IPS-NIHi11 (cell line): ENCODE measurements at places on chromosomes 16 and 17.

DNA sequence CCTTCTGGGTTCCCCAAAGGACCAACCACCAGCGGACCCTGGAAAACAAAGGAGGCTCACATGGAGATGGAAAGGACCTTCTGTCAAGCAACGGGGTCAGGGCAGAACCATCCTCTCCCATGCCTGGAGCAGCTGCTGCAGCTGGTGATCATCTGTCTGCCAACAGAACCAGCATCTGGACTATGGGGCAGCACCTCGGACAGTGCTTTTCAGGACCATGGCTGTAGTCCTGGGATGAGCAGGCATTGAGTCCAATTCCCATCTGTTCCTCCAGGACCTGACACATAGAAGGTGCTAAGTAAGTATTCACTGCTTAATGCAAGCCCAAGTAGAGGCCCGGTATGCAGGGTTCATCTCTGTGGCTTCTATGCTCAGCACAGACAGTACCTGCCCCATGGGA is 304.7 kb downstream of the XYLT1 start:
- DNase-seq = peak; percentile 24

- no peak for DNase-seq
Observed at GRCh38 chr17:80940171-80941123, 51.2 kb upstream of the CHMP6 start.

GRCh38 chr16:20968765-20969164 is 68.2 kb downstream of the LYRM1 start:
- DNase-seq = no peak

- DNase-seq = no peak
Observed at GRCh38 chr16:65728652-65729051, 606.8 kb upstream of the CDH11 start.

GRCh38 chr16:11004351-11004750 is 60.0 kb downstream of the CLEC16A start:
- no peak for DNase-seq

- DNase-seq = no peak
Observed at GRCh38 chr17:44642834-44643233, 13.4 kb upstream of the MEIOC start.

DNA sequence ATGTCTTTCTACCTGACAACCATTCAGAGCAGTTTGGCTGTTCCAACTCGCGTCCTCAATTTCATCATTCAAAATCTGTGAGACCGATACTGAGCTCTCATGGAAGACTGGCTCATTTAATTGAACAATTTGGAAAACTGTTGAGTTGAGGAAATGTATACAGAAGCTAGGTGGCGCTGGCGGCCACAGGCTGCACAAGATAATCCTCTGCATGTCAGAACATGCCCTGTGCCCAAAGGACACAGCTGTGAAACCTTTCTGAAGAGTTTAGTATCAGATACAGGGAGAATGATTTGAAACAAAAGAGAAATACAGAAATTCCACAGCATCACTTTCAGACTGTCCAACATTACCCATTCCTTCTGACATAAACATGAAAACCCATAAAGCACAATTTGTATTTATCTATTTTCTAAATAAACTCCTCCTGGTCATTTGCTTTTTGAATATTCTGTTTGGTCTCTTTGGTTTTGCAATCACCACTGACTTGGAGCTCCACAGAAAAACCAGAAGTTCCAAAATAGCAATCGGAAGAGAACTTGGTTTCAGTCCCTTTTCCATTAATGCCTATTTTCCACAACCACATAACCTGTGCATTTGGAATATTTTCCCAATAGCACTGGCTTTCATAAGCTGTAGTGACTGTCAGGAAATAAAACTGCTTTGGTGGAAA is 192.8 kb downstream of the MAP2K6 start:
- DNase-seq = peak; percentile 65

- no peak for DNase-seq
Observed at GRCh38 chr16:64964126-64964540, 157.7 kb downstream of the CDH11 start.

DNA sequence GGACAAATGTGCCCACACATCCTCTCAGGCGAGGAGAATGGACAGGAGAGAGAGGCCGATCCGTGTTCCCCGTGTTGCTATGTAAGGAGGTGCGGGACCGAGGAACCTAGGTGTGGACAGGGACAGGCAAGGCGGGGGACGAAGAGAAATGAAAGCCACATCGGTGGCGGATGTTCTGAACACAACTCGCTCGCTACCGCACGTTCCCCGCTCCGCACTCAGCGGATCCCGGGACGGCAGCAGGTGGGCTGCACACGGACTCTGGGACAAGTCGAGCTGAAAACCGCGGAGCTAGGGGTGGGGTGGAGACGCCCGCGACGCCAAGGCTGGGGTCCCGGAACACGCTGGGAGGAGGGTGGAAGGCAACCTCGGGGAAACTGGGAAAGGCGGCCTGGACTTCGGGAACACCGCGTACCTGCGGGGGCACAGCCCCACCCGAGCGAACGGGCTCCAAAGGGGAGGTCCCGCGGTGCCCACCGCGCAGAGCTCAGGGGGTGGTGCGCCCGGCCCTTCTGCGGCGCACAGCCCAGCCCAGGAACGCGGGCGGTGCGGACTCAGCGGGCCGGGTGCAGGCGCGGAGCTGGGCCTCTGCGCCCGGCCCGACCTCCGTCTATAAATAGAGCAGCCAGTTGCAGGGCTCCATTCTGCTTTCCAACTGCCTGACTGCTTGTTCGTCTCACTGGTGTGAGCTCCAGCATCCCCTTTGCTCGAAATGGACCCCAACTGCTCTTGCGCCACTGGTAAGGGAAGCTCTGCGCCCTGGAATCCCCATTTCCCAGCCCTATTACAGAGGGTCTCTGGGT is at the start of gene MT1E:
MT1E (plus strand) TSS at position 642 of the 803 bp plus-strand sequence; CDS start at position 713, 71 bp downstream.
- DNase-seq = peak; percentile 67

DNA sequence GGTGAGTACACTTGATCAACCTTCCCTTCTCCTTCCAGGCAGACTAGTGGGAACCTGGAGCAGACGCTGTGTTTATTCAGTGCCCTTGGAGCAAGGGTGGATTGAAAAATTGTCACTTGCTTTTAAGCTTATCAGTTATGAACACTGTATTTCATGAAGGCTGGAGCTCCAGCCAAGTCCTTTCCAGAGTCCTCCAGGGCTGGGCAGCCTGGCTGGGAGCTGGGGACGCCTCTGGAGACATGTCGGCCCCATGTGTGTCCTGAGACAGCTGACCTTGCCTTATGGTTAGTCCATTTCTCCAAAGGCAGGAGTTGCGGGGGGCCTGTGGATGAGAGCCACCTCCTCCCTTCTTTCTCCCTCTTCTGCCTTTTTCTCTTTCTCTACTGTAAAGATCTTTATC is 67.0 kb downstream of the RAP1GAP2 start:
- DNase-seq = no peak

DNA sequence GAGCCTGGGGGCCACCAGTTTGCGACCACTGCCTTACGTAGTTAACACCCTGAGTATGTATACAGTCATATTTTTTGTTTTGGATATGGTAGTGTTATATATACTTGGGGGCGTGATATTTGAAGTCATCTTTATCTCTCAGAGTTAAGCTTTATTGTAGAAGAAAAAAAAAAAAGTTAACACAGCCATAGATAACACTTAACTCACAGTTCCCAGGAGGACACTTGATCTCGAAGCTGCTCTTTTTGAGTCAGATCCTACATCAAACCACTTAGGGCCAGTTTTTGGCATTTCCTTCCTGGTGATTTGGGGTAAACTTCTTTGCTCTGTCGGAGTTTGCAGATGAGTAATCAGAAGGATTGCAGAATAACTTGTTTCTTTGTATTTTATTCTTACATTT is 5.8 kb downstream of the ITPRIPL2 start:
- DNase-seq = no peak

DNA sequence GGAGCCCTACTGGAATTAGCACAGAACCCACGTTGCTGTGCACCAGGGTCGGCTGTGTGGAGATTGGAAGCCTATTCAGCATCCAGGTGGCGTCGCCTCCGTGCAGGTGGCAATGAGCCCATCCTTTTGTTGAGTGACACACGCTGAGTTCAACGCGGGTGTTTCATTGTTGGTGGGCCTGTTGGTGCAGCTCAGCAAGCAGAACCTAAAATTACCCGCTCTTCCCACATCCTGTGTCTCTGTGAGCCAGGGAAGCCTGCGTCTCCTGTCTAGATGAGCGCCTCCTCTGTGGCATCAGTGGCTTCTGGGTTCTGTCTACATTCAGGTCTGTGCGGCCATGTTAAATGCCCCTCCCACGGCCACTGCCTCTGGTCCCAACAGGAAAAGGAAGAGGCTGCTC is 14.5 kb downstream of the CD2BP2 start:
- no peak for DNase-seq

- no peak for DNase-seq
Observed at GRCh38 chr17:79231766-79232287, 157.2 kb downstream of the ENGASE start.

DNA sequence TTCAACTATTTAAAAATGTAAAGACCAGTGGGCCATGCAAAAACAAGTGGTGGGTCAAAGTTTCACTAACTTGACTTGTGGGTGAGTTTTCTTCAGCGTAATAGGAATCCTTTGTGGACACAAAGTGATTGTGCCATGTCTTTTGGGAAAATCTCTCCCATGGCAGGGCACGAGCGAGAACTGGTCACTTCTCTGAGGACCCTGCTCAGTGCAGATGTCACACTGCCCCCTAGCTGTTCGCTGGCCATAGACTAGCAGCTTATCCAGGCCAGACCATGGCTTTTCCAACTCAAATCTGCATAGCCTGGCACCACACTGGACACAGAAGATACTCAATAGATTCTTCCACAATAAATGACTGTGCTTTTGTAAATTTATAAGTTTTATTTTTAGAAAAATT is 306.0 kb upstream of the CCL2 start:
- peak; percentile 68 for DNase-seq

- DNase-seq = peak; percentile 7
Observed at GRCh38 chr17:79000396-79001189, 9.0 kb downstream of the CANT1 start.

DNA sequence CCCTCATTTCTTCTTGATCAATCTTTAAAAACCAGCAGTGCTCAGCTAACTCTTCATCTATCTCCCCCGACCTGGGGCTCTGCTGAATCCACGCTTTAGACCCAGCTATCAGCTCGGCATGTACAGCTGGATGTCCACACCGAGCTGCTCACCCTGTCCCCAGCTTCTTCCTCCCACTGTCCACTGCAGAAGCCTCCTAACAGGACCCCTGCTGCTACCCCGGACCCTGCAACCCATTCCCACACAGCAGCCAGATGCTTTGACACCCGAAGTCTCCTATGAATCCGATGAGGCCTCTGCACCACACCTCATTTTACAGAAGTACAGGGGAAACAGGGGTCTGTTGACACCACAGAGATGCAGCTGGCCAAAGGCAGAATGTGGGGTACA is 13.8 kb downstream of the GCGR start:
- DNase-seq = no peak

DNA sequence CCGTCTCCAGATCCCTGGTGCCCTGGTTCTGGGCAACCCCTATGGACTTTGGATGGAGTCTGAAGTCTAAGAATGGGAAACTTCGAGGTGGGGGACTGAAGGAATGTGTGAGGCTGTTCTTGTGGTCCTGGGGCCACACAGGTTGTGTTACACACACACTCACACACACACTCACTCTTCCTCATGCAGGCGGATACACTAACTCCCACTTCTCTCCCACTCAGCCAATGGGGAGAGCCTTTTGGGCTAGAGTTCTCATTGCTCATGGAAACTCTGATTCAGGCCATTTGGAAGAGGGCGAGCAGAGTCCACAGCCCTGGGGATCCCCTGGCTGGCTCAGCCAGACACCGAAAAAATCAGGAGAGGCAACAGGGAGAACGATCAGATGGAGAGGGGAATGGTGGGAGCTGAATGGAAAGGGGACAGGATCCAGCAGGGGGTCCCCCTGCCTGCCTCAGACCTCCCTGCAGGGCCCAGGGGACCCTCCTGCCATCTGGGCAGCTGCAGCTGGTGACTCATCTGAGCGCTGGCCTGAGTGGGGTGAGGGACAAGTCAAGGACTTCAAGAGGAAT is 9.1 kb downstream of the IGFBP4 start:
- no peak for DNase-seq

GRCh38 chr17:35252651-35253050 is 9.8 kb downstream of the SLFN5 start:
- no peak for DNase-seq

DNA sequence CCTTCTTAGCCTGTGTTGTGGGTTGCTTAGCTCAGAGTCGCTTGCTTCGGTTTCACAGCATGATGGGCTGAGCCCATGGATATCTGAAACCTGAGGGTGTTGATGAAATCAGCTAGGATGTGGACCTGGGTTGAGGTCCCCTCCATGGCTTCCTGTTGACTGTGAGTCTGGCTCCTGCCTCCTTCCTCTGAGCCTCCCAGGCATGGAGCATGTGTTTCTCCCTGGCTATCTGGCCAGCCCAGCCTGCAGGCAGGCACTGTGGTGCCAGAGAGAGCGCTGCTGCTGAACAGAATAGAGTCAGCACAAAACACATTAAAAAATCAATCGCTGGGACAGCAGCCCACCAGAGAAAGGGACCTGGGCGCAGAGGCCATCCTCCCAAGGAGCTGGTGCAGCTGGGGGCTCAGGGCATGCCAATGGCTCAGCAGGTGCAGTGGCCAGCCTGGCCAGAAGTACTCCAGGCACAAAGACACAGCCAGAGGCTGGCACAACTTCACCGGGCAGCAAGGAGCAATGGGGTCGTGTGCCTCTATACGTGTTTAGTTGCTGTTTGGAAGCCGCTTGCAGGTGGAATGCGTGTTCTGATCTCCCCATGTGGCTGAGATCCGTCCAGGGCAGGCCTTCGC is 28.3 kb upstream of the GPRC5C start:
- DNase-seq = no peak

GRCh38 chr17:35390156-35390555 is 16.7 kb upstream of the SLFN11 start:
- DNase-seq = peak; percentile 15

DNA sequence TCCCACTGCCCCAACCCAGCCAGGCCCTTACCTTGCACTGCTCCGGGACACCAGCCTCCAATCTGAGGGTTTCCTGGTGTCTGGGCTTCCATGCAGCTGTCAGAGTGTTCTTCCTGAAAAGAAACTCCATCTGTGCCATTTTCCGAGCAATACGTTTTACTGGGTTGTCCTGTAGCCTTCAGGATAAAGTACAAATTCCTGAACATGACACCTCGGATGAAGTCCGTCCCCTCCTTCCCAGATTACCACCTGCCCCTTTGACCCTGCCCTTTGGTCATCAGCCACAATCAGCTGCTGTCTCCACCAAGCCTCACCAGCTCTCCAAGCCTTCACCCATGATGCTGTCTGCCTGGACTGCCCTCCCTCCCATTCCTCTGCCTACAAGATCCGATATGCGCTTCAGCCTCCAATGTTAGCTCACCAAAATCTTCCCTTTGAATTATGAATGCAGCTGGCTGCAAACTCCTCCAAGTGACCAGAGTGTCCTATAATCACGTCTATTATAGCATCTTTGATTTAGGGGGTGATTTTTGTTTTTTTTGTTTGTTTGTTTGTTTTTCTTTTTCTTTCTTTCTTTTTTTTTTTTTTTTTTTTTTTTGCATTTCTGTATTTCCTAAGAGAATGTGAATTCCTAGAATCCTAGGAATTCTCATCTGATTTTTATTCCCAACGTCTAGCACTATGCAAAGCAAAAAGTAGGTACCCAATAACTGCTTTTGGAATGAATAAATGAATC is 60.6 kb upstream of the KIFC3 start:
- no peak for DNase-seq

DNA sequence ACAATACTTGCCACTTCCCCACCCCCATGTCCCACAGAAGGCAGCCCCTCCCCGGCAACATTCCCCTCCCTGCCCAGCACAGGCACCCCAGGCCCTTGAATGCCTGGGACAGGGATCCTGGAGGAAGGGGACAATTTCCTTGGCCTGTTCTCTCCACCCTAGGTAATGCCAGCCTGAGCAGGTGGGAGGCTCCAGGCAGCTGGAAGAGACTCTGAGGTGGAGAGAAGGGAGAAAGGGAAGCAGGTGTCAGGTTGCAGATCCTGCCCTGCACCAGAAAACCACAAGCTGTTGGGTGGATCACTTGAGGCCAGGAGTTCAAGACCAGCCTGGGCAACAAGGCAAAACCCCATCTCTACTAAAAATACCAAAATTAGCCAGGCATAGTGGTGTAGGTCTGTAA is 8.9 kb downstream of the MPP2 start:
- DNase-seq = no peak
